ENCODE measurements at places on chromosomes 4 and X. TPM values are rescaled to one million over a fixed set of nuclear protein-coding genes. Genes with fewer than 3 reads are reported as not detected.

Gene ADH7
- total RNA-seq = not detected

Gene SHISA3
- total RNA-seq = 3.0 TPM

Gene TSPAN6
- total RNA-seq = 56.7 TPM

Gene STPG2
- not detected for total RNA-seq
